ENCODE measurements at places on chromosomes 6 and 20. TPM values are rescaled to one million over a fixed set of nuclear protein-coding genes. Genes with fewer than 3 reads are reported as not detected.

GRCh38 chr6:142339968-142340658 is 38.3 kb downstream of the ADGRG6 start:
- no peak for DNase-seq

DNA sequence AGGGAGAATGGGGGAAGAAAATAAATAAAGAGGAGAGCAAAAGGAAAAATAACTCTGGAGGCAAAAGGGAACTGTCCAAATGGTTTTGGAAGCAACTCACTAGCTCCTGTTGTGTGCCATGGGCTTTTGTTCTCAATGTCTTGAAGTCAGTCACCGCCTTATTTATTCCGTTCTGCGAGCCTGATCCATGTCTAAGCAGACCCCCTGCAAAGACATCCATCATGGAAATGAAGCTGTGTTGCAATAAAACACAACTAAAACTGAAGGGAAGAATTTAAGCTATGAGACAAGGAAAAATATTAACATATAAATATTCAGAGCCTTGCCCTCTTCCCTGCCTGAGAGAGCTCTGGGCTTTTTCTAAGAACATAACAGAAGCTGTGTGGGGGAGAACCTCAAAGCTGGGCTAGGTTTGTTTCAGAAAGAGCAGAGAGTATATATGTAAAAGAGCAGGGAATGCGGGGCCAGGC is 373.2 kb upstream of the CNR1 start:
- no peak for DNase-seq

GRCh38 chr6:109187399-109188114 is 92.2 kb downstream of the CEP57L1 start:
- DNase-seq: peak; percentile 44

- peak; percentile 45 for DNase-seq
These were observed 180.5 kb downstream of the ISM1 start for GRCh38 chr20:13401596-13401995.

The DNMT3B gene
- total RNA-seq: 6.8 TPM

DNA sequence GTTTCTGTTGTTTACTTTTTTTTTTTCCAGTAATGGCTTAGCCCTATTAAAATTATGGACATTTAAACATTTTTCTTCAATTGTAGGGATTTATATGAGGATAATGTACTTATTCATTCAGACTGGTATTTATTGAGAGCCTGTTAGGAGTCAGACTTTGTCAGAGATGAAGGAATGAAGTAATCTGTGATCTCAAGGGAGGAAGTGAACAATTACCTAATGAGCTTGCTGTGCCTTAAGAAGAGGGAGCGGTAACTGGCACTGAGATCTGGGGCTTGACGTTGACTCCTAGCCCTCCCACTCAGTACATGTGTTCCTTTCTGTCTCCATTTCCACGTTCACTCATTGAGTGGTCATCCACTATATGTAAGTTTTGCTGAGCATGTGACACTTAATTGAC is 12.6 kb downstream of the AFDN start:
- DNase-seq: no peak

- DNase-seq: no peak
These were observed 31.9 kb downstream of the SHLD1 start for GRCh38 chr20:5781798-5782750.

The CCM2L gene
- 12.4 TPM for total RNA-seq

GRCh38 chr20:32203356-32204204 is 4.0 kb downstream of the PLAGL2 start:
- no peak for DNase-seq

The KCNQ5 gene
- not detected for total RNA-seq

The PLEKHG1 gene
- total RNA-seq: 49.7 TPM

DNA sequence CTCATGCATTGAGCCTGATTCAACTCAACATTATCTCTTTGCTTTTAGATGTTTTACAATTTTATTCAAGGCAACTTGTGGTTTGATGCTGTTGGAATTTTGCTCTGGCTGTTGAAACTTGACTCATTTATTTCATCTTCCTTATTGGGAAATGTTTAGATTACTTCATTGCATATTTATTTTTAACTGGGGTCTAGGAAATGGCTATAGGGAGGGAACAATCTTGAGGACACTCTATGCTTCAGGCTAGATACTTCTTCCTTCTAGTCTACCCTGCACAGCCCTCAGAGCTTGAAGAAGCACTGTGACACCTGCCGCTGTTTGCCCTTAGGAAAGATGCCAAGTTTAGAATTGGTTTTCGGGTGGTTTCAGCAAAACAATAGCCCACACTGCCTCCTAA is 183.4 kb downstream of the ADGRG6 start:
- no peak for DNase-seq

The OLIG3 gene
- total RNA-seq: not detected

GRCh38 chr6:138514860-138515540 is 15.7 kb upstream of the NHSL1 start:
- no peak for DNase-seq

The CAP2 gene
- 18.0 TPM for total RNA-seq

DNA sequence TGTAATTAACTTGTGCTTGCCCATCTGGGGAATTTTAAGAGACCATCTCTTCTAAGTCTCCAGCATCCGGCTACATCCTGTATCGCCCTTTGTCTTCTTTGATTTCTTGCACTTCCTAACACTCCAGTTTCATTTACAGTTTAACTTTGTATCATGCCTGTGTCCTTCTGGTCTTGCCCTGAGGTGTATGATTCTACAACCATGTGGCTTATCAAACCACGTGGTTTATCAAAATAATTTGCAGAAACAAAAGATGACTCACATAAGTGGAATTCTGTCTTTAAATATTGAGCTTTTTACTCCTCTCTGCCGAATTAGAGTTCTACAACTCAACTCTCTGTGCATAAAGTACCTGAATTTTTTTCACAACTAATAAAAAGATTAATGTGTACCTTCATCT is 580.7 kb downstream of the KIF16B start:
- DNase-seq: no peak

The ZNF76 gene
- total RNA-seq: 34.6 TPM

The SFTA2 gene
- not detected for total RNA-seq

DNA sequence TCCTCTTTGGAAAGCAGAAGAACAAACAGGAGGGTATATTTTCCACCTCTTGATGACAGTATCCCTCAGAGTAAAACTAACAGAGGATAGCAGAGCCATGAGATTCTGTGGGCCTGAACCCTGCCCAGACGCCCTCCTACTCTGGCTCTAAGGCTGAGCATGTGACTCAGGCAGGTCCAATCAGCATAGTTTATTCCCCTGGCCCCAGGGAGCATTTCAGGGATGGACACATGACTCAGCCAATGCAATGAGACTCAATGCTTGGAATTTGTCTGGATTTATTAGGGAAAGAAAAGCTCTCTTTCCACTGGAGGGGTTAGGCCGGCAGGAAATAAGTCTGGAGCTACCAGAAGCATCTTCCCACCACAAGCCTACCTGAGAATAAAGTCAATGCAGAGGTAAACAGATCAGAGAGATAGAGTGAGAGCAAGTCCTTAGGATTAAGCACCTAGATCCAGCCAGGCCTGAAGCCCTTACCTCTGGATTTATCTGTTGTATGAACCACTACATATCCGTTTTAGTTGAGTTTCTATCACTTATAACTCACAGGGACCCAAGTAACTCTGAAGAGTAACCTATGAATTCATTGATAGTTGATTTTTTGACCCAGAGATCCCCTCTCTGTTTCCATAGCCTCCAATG is 68.2 kb upstream of the EYA2 start:
- no peak for DNase-seq

The DOK5 gene
- total RNA-seq: 5.7 TPM

The C6orf163 gene
- 2.5 TPM for total RNA-seq

DNA sequence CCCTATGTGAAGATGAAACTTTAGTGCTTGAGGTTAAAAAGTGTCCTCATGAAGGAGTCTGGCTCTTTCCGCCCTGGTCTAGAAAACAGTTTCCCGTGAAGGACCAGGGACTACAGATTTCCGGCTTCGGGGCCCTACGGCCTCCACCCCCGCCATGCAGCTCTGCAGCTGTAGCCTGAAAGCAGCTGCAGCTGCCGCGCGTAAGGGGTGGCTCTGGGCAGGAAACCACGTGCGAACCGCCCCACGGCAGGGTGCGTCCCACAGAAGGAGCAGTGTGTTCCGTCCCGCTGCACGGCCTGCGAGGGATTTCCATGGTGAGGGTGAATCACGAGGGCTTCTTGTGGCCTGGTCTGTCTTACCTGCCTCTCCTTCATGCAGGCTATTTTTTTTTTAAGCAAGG is 117.0 kb downstream of the ERMARD start:
- no peak for DNase-seq

The COL10A1 gene
- total RNA-seq: not detected

DNA sequence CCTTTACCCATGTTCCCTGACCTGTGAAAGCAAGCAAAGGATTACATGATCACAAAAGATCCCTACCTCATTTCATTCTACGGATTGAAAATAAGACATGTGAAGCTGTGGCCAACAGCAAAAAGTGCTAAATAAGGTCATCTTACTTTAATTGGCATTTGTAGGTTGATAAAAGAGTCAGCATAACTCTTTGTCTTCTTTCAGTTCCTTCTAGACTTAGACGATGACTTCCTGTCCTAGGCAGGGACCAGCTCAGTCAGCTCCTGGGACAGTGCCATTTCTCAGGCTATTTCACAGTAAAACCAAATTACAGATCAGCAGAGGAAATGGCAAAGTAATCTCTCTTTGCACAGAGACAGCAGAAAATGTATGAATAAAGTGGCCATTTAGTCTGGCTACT is 480.7 kb downstream of the RFPL4B start:
- DNase-seq: peak; percentile 35

GRCh38 chr6:132089173-132089572 is 138.0 kb upstream of the CCN2 start:
- no peak for DNase-seq

GRCh38 chr20:17758010-17758409 is 58.2 kb downstream of the BANF2 start:
- DNase-seq: no peak

The KPNA5 gene
- 7.1 TPM for total RNA-seq

- DNase-seq: peak; percentile 45
These were observed 99.8 kb downstream of the HIVEP2 start for GRCh38 chr6:142845143-142845571.

The FOXS1 gene
- not detected for total RNA-seq

DNA sequence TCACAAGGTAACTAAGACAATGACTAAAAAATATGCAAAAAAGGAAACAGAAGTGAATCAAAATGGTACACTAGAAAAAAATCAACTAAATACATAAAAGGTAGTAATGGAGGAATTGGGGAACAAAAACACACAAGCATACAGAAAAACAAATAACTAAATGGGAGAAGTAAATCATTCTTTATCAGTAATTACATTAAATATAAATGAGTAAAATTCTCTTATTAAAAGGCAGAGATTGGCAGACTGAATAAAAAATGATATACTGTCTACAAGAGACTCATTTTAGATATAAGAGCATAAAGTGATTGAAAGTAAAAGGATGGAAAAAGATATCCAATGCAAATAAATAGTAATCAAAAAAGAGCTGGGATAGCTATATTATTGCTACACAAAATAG is 39.4 kb upstream of the VEGFA start:
- no peak for DNase-seq

The AVP gene
- total RNA-seq: not detected

GRCh38 chr6:85428486-85428885 is 21.4 kb upstream of the NT5E start:
- no peak for DNase-seq

GRCh38 chr6:150788089-150788488 is 77.4 kb upstream of the MTHFD1L start:
- DNase-seq: no peak

The TMEM14A gene
- total RNA-seq: 19.5 TPM

DNA sequence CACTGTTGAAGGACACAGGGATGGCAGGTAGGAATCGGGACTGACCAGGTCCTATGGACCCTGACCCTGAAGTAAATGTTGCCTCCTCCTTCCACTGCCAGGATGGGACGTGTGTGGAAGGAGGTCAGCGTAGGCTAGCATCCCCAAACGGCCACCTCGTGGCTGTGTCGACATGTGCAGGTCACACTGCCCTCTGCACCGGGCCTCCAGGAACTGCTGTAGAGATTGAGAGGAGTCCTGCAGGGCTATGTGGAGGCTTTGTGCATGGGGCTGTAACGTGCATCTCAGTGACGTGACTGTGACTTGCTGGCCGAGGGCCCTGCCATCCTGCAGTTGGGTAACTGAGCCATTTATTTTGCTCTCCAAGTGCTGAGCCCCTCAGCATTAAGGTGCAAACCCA is 149.5 kb downstream of the PHACTR3 start:
- DNase-seq: no peak

DNA sequence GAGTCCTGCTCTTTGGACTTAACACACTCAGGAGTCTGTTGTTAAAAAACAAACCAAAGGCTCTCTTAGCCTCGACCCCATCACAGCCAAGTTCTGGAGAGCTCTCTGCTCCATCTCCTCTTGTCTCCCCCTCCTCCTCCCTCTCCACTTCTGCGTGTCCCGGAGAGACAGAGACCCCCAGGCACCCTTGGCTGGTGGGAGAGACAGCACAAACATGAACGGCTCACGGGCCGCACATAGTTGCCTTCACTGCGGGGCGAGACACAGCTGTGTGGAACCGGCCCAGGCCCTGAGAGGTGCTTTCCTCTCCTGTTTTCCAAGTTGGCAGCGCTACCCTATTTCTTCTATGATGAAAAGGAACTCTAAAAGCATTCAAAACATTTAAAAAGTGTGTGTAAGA is 23.3 kb upstream of the MYT1 start:
- DNase-seq: no peak

- peak; percentile 67 for DNase-seq
These were observed 15.4 kb downstream of the EZR start for GRCh38 chr6:158803733-158804143.

DNA sequence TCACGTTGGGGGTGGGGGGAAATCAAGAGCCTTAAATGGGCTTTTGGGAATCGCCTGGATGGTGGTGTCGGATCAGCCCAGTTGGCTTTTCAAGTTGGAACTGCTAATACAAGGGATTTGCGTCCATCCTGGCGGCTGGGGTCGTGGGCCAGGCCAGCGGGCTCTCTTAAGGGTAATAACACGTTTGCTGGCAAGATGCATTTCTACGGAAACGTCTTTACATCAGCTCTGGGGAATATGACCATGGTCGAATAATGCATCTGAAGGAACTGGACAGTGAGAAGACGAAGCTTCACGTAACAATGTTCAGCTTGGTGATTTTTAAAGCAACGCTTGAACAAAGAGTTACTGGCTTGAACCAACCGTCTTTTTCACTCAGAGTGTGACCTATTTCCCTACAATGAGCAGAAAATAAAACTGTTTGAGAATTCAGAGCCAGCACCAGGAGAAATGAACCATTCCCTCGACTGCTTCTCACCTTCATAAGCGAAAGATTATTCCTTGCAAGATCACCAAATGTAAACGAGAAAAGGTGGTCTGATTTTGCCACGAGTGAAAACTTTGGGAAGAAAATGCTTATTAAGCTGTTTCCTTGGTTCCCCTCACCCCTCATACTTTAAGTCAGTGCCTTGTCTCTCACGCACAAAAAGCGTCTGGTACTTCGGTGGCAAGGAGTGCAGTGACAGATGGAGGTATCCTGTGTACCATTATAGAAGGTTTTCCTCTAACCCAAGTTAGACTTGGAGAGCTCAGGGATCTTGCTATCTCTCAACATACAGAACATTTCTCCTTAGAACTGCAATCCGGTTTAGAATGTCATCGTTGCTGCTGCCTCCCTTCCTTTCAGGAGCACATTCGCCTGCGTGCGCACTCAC is 1.4 kb upstream of the MARCKS start:
- DNase-seq: peak; percentile 84

GRCh38 chr6:27230758-27231111 is 16.8 kb upstream of the PRSS16 start:
- DNase-seq: no peak

- no peak for DNase-seq
These were observed 6.4 kb downstream of the MYLK4 start for GRCh38 chr6:2744209-2744771.
